ENCODE measurements at places on chromosomes 12 and 14.

GRCh38 chr12:130254461-130255276 is 83.0 kb upstream of the PIWIL1 start:
- DNase-seq = no peak

GRCh38 chr12:66612090-66612775 is 66.6 kb downstream of the GRIP1 start:
- DNase-seq = no peak

- DNase-seq = no peak
These were observed 44.9 kb downstream of the MAPKAPK5 start for GRCh38 chr12:111886662-111887545.

- DNase-seq = no peak
These were observed 39.6 kb downstream of the DAD1 start for GRCh38 chr14:22549324-22549962.

GRCh38 chr12:78418919-78419318 is 445.7 kb upstream of the SYT1 start:
- DNase-seq = no peak

DNA sequence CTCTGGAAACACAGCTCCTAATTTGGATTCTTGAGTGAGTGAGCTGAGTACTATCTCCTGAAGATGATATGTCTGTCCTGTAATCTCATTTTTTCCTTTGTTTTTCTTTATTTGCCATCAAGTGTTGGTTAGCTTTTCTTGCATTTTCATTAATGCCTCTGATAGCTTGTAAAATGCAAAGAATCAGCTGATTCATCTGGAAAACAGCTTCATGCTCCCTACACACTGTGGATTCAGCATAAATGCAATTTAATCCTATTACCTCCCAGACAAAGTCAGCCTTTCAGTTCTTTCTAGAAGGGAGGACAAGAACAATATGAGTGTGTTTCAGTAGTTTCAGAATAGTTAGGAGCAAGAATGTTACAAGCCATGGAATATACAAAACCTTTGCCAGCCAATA is 79.4 kb downstream of the DACT1 start:
- DNase-seq = no peak

GRCh38 chr12:46675736-46676135 is 150.1 kb downstream of the SLC38A4 start:
- no peak for DNase-seq

DNA sequence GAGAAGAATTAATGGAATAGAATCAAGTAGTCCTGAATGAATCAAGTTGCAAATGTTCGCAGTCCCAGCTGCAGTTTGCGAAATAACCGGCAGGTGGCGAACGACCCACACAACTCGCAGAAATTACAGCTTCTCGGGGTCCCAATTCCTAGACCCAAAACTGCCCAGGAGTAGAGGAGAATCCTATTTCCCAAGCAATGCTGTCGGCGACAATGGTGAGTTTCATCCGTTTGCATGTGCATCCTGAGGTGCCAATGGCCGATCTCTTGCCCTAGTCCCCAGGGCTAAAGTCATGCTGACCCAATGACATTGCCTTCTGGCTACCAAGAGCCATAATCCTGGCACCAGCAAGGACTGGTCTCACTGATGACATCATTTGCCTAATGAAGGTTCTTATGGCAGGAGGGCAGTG is 8.5 kb upstream of the ASCL1 start:
- DNase-seq = peak; percentile 36

- peak; percentile 73 for DNase-seq
These were observed 5.8 kb downstream of the ASB2 start for GRCh38 chr14:93970585-93970964.

GRCh38 chr14:54854181-54854580 is 48.4 kb downstream of the GCH1 start:
- no peak for DNase-seq

GRCh38 chr12:2944401-2945047 is 14.7 kb upstream of the TEAD4 start:
- peak; percentile 66 for DNase-seq

DNA sequence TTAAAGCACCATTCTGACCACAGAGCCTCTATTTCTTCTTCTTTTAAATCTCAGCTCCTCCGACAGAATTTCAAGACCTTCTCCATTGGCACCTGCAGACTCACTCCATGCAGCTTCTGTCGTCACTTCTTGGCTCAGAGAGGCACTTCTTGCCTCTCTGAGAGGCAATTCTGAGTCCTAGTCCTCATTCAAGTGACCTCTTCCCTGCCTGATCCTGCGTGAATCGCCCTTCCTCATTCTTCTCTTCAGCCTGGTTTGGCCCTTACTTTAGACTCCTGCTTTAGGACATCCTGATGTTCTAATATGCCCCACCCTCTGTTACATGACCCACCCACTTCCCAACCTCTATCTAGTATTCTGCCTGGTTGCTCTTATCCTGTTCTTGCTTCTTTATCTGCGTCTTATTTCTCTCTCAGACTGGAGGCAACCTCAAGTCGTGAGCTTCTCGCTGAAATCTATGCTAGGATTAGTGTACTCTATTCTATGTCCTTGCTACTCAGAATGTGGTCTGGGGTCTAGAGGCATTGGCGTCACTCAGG is 55.6 kb upstream of the CISTR start:
- no peak for DNase-seq

Measured in stimulated activated CD4-positive, alpha-beta T cell treated with anti-CD3 and anti-CD28 coated beads, Interleukin-1b, Interleukin-23, amount 100 ng/mL, for 48 hours (primary cell).